ENCODE measurements at places on chromosomes 2 and 18.

DNA sequence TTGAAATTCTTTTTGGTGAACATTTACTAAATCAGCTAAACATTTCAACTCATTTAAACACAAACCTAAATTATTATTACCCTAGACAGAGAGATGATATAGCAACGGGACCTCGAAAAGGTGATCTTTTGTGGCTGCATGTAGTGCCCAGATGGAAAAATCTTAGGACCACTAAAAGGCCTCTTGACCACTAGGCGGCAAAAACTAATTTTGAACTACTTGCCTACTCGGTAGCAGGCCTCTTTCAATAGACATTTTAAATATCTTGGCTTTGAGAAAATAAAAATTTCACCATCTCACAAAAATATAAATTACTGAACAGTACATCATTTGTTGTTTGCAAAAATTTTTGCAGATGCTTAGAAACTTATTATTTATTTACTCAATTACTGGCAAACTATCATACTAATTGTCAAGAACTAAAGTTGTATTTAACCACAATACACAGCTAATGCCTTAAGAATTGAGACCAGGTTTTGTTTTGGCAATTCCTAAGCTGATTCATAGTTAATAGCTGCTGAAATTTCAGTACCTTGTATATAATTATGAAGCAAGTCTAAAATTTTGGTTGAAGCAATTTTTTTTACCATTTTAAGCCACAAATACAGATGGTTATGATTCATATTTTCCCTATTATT lies 9.4 kb downstream of the COL3A1 start:
- no peak for DNase-seq

DNA sequence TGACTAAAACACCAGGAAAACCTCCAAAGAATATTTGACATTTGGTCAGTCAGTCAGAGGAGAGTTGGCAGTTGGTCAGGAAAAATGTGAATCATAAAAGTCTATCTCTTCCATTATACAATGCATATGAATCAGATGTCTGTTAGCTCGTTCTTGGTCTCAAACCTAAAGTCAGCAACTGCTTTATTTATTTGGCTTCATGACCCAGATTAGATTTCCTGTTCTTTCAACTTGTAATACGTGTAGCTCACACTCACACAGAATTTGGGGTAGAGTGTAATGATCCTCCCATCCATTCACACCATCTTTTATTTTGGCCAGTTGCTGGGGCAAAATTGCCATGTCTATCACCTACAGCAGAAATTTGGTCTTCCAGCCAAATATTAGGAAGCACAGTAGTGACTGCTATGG lies 81.9 kb upstream of the COL5A2 start:
- no peak for DNase-seq

GRCh38 chr2:138814123-138814898 lies 34.1 kb upstream of the NXPH2 start:
- no peak for DNase-seq

GRCh38 chr2:109721626-109722025 lies 72.5 kb upstream of the RGPD5 start:
- no peak for DNase-seq

- DNase-seq = no peak
These were observed 23.3 kb downstream of the PELI1 start for GRCh38 chr2:64120928-64121327.

- no peak for DNase-seq
These were observed 72.0 kb downstream of the KCNF1 start for GRCh38 chr2:10983711-10984110.

- no peak for DNase-seq
These were observed 8.6 kb downstream of the CCNT2 start for GRCh38 chr2:134927195-134927594.

GRCh38 chr2:10211844-10212422 lies 89.4 kb downstream of the RRM2 start:
- no peak for DNase-seq

- no peak for DNase-seq
These were observed 167.6 kb upstream of the ID2 start for GRCh38 chr2:8514274-8514662.

- DNase-seq = no peak
These were observed 596.6 kb downstream of the XIRP2 start for GRCh38 chr2:167484875-167485274.

DNA sequence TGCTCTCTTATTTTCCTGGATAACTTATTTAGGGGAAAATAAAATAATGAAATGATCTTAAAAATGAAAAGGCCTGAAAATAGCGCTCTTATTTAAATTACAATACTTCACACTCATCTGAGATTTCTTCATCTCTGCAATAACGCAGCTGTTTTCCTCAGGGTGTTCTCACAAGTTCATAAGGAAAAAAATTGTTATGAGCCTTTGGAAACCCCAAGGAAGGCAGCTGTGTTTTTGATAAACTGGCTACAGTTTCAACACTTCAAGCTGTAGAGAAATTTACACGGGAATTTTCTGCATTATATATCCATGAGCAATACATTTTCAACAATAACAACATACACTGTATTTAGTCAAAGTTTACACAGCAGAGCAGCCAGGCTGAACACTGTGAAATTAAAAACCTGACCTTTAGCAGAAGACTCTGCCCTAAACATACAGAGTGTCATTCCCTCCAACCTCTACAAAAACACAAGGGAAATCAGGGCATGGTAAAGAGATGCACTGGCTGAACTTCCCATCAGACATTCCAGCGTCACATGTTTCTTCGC lies 959.6 kb downstream of the SLC4A3 start:
- no peak for DNase-seq

GRCh38 chr2:181594322-181594721 lies 62.6 kb downstream of the CERKL start:
- no peak for DNase-seq

GRCh38 chr2:241558532-241559322 lies at the start of gene BOK:
Gene BOK, plus strand, starts transcription at chr2:241558745. Its CDS starts 739 bp downstream, at chr2:241559484.
- DNase-seq = peak; percentile 90

GRCh38 chr2:197134206-197134605 lies 176.4 kb downstream of the ANKRD44 start:
- peak; percentile 19 for DNase-seq

GRCh38 chr18:67381608-67382150 lies 134.8 kb downstream of the DSEL start:
- no peak for DNase-seq

GRCh38 chr2:84972932-84973331 lies 2.0 kb downstream of the KCMF1 start:
- no peak for DNase-seq

GRCh38 chr18:52377094-52377493 lies 37.1 kb downstream of the DCC start:
- no peak for DNase-seq

DNA sequence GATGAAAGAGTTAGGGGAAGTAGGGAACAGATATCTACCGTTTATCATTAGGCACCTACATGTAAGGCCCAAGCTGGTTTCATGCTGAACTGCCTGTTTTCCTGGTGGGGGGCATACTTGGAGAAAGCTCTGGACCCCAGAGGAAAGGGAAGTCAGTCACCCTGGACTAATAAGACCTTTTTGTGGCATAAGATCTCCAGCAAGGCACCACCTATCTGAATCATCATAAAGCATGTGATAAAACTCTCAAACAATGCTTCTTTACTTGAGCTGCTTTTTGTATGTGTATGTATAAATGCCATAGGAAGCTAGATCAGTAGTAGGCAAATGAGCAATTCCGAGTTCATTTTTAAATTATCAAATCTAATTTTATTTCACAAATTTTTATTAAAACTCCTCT lies 104.8 kb downstream of the TANC1 start:
- no peak for DNase-seq

GRCh38 chr18:79877163-79878091 lies 74.0 kb downstream of the SLC66A2 start:
- DNase-seq = peak; percentile 39

DNA sequence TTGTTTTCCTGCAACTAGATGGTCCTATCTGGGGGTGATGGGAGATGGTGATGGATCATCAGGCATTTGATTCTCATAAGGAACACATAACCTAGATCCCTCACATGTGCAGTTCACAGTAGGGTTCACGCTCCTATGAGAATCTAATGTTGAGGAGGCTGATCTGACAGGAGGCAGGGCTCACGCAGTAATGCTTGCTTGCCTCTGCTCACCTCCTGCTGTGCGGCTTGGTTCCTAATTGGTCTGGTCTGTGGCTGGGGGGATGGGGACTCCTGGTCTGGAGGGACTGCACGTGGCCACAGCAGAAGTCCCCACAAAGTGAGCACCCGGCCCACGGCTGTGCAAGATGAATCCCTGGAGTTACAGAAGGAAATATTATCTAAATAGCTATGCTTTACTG lies 11.3 kb downstream of the MC5R start:
- DNase-seq = no peak
